ENCODE measurements at places on chromosomes 7 and 10.

DNA sequence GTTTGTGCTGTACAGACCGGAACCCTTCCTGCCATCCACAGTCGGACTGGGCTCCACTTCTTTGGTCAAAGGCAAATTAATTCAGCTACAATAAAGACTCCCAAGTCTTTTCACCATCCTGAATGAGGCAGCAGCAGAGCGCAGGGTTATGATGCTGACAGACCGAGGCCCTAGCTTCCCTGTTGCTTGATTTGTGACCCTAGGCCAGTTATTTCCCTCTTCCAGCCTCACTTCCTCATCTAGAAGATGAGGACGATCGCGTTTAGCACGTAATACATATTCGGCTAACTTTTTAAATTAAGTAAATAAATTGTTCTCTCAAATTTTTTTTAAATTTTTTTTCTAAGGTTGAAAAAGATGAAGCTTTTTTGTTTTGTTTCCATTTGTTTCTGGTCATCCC is 18.1 kb downstream of the ADRB1 start:
- DNase-seq: no peak

- no peak for DNase-seq
Measured at GRCh38 chr10:103663802-103664201, 170.3 kb downstream of the NEURL1 start.

GRCh38 chr7:24366876-24367275 is 82.9 kb downstream of the NPY start:
- DNase-seq: no peak

GRCh38 chr7:116686812-116687419 is 14.9 kb downstream of the MET start:
- DNase-seq: no peak

DNA sequence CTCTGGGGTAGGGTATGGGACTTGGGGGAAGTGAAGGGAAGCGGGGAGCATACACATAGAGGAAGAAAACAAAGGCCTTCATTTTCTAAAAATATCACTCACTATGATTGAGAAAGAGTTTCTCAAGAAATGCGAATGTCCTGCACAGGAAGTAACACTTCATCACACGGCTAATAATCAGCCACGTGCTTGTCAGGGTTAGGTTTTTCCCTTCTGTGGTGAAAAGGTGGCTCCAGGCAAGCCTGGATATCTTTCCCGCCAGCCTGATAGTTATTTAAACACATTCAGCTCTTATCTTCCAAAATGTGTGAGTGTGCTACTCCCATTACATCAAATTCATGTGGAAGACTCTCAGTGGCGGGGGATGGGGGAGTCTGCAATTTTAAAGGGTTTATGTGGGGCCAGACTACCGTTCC is 166.4 kb upstream of the ADO start:
- DNase-seq: no peak

DNA sequence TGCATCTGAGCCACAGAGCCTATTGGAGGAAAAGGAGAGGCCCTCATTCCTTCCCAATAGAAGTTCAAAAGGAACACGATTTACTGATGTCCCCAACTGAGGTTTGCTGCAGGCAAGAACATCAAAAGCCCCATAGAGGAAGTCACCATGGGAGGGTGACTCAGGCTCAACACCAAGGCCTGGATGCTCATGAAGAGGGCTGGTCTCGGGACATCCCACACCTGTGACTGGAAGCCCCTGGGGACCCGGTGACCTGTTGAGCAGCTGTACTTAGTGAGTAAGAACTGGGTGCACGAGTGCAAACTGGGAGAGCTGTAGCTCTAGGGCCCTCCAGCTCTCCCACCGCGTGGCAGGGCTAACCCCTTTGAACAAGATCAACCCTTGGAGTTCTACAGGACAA is 38.0 kb downstream of the CYTH3 start:
- DNase-seq: peak; percentile 21

- DNase-seq: no peak
Measured at GRCh38 chr7:50659329-50659965, 94.2 kb upstream of the DDC start.

GRCh38 chr10:120437541-120437940 is 19.5 kb upstream of the PLPP4 start:
- DNase-seq: no peak

GRCh38 chr10:12056748-12057147 is 12.0 kb upstream of the DHTKD1 start:
- DNase-seq: no peak

GRCh38 chr7:99990460-99990852 is 14.6 kb upstream of the AZGP1 start:
- no peak for DNase-seq

- no peak for DNase-seq
Measured at GRCh38 chr7:30915005-30915601, 3.5 kb downstream of the AQP1 start.

GRCh38 chr10:70494966-70495365 is 16.4 kb downstream of the PALD1 start:
- DNase-seq: no peak

GRCh38 chr10:93369588-93370164 is 112.5 kb downstream of the MYOF start:
- no peak for DNase-seq

- no peak for DNase-seq
Measured at GRCh38 chr7:153943861-153944260, 108.3 kb upstream of the DPP6 start.

GRCh38 chr10:110668443-110668842 is 24.3 kb downstream of the RBM20 start:
- no peak for DNase-seq

GRCh38 chr10:71069909-71070666 is 142.3 kb upstream of the UNC5B start:
- DNase-seq: no peak

DNA sequence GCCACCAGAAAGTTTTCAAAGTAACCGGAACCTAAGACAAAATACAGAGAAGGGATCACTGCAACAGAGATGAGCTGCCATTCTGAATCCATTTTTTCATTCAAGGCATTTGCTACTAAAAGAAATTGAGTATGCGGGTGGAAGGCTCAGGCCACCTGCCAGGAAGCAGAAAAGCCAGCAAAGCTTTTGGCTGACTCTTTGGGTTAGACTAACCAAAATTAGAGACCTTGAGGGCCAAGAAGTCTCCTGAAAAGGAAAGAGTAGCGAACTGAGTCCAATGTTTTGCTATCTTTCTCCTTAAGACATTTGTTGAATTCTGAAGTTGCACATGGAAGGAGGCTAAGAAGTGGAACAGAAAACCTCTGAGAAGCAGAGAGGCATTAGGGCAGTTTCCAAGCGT is 79.0 kb downstream of the FAS start:
- no peak for DNase-seq

- no peak for DNase-seq
Measured at GRCh38 chr7:66529883-66530610, 98.6 kb upstream of the KCTD7 start.

DNA sequence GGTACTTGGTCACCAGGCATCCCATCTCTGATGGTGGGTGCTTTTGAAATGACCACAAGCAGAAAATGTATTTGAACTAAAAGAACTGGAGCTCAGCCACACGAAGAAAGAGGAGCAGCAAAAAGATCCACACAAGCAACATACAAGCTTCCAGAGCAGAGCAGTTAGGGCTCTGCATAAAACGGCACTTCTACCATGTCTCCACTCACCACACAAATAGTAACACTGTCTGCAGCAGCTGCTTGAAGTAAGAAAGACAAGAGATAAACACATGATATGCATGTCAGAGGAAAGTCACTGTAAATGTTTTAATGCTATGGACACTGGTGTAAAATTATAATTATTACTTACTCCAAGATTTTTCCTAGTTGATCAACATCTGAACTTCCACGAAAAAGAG is 32.5 kb upstream of the FAM133B start:
- no peak for DNase-seq

GRCh38 chr7:112784603-112785002 is 5.6 kb downstream of the TMEM168 start:
- no peak for DNase-seq

DNA sequence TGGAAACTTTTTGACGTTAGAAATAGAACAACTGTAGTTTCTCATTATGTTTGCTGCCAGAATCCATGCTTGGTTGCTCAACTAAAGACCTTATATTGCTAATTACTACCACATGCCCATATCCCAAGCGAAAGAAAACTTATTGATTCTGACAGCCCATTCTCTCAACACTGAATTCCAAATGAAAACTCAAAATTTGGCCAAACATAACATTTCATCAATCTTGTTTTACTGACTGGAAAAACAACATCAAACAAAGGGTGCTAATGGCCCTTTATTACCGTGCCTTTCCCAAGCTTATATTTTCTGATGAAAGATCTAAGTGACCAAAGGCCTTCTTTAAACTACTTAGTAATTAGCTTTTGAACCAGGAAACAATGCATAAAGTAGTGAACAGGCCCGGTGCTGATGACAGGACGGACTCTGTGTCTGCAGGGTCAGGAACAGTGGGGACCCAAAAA is 531.8 kb downstream of the KCNMA1 start:
- no peak for DNase-seq

DNA sequence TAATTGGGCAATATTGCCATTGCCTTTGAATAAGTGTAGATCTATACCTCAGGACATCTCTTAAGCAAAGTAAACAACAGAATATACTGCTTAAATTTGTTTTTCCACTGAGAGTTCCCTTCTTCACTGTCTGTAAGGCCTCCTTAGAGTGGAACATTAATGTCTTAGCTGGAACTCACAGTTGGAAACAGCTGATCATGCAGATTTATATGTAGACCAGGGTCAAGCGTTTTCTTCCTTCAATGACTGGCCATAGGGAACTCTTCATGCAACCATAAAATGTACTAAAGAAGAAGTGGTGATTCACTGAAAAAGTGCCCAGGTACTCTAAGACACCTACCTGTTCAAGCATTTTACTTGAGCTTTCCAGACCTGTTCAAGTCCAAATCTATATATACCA is 18.3 kb upstream of the TBX20 start:
- DNase-seq: no peak

DNA sequence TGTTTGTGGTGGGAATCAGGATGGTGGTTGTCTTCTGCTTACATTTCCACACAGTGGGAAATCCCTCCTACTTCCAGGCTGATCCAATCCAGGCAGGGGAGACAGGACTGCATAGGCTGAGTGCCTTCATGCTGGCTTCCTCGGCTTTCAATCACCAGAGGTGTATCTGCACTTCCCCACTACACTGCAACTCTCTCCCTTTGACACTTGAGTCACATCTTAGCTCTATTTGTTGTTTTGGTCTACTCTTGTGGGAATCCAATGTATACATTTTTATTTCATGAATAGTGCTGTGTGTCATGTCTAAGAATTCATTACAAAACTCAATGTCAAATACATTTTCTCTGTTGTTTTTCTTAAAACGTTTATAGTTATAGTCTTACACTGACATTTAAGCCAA is 735.6 kb downstream of the XPNPEP1 start:
- no peak for DNase-seq

GRCh38 chr10:18377898-18378297 is 237.7 kb downstream of the CACNB2 start:
- no peak for DNase-seq

GRCh38 chr7:142855114-142855743 is 353 bp downstream of the EPHB6 start:
- no peak for DNase-seq

DNA sequence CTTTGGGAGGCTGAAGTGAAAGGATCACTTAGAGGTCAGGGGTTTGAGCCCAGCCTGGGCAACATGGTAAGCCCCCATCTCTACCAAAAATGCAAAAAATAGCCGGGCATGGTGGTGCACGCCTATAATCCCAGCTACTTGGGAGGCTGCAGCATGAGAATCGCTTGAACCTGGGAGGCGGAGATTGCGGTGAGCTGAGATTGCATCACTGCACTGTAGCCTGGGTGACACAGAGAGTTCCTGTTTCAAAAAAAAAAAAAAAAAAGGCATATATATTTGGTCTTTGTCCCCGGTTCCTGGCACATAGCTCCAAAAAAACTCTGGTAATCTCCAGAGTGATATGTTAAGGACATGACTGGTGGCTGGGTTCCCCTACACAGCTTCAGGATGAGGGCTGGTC is 147.3 kb downstream of the SEC23IP start:
- no peak for DNase-seq

DNA sequence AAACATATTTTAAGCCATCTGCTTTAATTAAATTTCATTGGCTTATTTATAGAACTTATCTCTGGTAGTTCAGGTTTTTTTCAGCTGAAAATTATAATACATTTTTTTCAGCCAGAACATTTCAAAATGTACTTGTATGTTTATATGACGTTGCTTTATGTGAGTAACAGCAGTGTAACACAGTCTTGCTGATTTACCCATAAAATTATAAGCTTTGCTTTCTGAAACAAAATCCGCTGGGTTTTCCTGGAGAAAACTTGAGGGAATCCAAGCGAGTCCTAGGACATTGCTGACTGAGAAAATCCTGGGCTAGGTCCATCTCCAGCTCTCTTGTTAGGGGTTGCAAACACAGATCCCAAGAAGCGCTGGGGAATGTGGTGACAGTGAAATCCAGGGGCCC is 112.2 kb upstream of the GATA3 start:
- DNase-seq: no peak

DNA sequence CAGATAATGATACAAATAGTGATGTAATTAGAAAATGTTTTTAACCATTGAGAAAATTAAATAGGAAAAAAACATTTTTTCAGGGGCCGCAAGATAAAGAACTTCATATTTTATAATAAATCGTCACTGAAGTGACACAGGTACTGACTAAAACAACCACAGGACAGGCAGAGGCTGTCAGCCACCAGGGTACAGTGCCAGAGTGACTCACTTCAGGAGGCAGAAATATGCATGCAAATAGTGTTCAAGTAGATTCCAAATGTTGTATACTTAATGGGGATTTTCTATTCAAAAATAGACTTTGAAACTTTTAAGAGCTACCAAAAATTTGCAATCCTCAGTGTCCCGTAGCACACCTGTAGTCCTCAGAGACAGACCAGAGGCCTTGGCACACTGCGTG is 68.6 kb downstream of the FRMPD2 start:
- no peak for DNase-seq

DNA sequence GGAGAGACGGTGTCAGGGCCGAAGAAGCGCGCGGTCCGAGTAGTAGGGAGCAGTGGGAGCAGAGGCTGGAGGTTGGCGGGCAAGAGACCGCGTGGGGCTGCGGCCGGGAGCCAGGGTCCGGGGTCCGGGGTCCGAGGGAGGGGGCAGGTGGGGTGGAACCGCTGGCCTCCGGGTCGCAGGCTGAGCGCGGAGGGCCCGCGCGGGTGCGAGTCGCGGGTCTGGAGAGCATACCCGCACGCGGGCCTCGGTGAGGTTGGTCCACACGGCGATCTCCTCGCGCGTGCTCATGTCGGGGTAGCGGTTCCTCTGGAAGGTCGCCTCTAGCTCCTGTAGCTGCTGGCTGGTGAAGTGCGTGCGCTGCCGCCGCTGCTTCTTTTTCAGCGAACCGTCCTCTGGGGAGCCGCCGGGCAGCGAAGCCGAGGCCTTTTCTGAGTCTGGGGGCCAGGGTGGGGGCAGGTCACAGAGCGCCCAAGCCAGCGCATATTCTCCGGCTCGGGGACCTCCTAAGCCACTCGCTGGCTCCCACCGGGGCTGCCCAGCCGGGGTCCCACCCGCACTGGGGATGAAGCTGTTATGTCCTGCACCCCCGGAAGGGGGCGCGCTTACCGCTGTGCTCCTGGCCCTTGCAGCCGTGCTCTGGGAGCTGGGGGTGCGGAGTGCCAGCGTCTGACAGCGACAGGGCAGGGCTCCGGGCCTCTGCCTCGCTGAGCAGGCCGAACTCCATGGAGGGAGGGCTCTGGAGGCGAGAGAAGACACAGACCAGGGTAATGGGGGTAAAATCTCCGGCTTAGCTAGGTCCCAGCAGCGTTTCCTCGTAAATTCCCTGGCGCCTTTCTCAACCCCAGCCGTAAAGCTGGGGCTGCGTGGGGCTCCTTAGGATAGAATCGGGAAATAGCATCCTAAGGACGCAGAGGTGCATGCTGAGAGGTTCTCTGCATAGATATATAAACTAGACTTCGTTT is 5.5 kb downstream of the ELOVL3 start:
- peak; percentile 74 for DNase-seq

GRCh38 chr10:87551326-87551725 is 46.6 kb downstream of the MINPP1 start:
- DNase-seq: no peak
